ENCODE measurements at places on chromosomes 12 and 14. TPM values are rescaled to one million over a fixed set of nuclear protein-coding genes. Genes with fewer than 3 reads are reported as not detected.

PLCZ1 gene
- total RNA-seq = not detected

MFAP5 gene
- not detected for total RNA-seq

PMCH gene
- 2.8 TPM for total RNA-seq

MYF5 gene
- total RNA-seq = not detected

KRT86 gene
- total RNA-seq = 0.48 TPM

BCL2L2 gene
- 8.5 TPM for total RNA-seq

TMEM229B gene
- total RNA-seq = 19.4 TPM

TSHR gene
- total RNA-seq = 1.9 TPM

PABPN1 gene
- 196 TPM for total RNA-seq

TSPAN9 gene
- not detected for total RNA-seq

FOXM1 gene
- total RNA-seq = 110 TPM

SCAF11 gene
- total RNA-seq = 137 TPM
